ENCODE measurements at places on chromosomes 4 and X.

- DNase-seq, result peak; percentile 57
These were observed 27.4 kb downstream of the HMGN5 start for GRCh38 chrX:81174286-81174685.

GRCh38 chr4:620851-621261, 4.5 kb upstream of the PDE6B start:
- no peak for DNase-seq

- no peak for DNase-seq
These were observed 459.8 kb upstream of the FGF16 start for GRCh38 chrX:76987381-76987780.

DNA sequence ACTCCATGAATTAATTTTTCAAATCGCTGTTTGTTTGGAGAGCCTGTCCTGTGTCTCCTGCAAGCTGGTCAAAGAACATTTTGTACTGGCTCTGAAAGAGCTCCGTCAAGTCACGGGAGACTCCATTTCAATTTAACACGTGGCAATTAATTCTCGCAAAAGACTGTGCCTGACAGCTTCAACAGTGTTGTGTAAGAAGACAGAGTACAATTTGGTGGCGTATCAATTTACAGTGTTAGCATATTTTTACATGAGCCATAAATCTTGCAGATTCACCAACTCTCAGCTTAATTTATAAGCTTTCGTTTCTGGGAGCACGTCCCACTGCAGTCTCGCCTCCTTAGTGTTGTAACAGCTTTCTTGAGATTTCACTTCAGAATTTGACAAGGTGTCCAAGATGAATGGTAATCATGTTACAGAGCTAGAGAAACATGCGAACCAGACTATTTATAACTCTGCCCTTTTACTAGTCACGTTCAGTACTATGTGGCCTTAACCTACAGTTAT, 70.8 kb downstream of the RWDD4 start:
- no peak for DNase-seq

GRCh38 chrX:11606408-11606807, 59.3 kb downstream of the ARHGAP6 start:
- no peak for DNase-seq

GRCh38 chr4:147782087-147782781, 50.3 kb downstream of the ARHGAP10 start:
- DNase-seq, result no peak
